Fibroblast of lung (primary cell): ENCODE measurements at places on chromosomes 1 and 21. TPM values are rescaled to one million over a fixed set of nuclear protein-coding genes. Genes with fewer than 3 reads are reported as not detected.
A peak's percentile ranks its signal among the peaks of the same experiment; 100 is the strongest.

GRCh38 chr1:214317300-214317699, 36.3 kb downstream of the SMYD2 start:
- no peak overlapping the region for H3K4me3 ChIP-seq
- DNase-seq, result no peak
- no peaks in the 10 kb centered on the region for H3K36me3 ChIP-seq
- H3K27me3 ChIP-seq, result no peaks in the 10 kb centered on the region

DNA sequence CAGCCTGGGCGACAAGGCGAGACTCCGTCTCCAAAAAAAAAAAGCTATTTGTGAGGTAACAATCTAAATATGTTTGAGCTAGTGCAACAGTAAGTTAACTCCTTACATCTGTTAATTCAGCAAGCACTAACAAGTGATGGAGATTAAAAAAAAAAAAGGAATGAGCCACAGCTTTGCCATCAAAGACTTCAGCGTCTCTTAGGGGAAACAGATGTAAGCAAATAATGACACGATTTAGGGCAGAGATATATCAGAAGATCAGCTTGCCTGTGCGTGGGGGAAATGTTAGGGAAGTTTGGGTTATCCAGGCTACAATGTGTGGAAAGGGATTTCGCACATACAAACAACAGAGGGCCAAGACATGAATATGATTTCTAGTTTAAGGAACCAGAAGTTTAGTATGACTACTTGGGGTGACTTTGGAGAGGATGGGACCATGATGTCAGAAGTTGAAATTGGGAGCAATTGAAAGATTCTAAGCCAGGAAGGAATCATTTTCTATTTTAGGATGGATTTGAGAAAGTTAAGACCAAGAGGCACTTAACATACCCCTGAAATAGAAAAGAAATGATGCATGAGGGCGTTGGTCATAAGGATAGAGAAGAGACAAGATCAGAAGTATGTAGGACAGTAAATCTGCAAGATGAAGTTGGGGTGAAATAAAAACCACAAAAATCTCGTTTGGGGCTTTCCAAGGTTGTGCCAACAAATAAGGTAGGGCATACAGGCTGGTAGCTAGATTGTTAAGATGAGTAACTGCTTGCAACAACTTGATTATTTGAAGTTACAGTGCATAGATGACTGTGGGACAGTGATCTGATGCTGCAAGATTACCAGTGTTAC, 2.4 kb upstream of the BRWD1 start:
- no peaks in the 10 kb centered on the region for H3K36me3 ChIP-seq
- no peak overlapping the region for H3K27ac ChIP-seq
- peaks cover 4% of the 10 kb centered on the region for H3K4me1 ChIP-seq
- no peaks in the 10 kb centered on the region for H3K27me3 ChIP-seq
- no peak overlapping the region for H3K4me3 ChIP-seq
- no peak for DNase-seq

DNA sequence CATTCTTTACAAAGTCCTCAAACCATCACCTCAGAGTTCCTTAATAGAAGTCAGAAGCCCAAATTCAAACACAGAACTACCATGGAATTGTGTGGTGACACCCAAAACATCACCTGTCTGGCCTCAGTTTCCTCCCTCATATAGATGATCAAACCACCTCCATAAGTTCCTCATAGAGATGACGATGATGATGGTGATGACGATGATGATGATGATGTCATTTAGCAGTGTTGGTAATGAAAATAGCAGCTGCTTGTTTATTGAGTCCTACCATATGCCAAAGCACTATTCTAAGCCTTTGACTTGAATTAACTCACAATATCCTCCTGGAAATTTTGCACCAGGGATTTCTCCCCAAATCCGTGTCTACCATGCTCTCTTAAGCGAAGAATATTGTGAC, 139.9 kb downstream of the PROX1 start:
- no peak overlapping the region for H3K4me3 ChIP-seq
- H3K36me3 ChIP-seq, result no peaks in the 10 kb centered on the region
- DNase-seq, result no peak
- no peaks in the 10 kb centered on the region for H3K27me3 ChIP-seq
- no peaks in the 10 kb centered on the region for H3K4me1 ChIP-seq

DNA sequence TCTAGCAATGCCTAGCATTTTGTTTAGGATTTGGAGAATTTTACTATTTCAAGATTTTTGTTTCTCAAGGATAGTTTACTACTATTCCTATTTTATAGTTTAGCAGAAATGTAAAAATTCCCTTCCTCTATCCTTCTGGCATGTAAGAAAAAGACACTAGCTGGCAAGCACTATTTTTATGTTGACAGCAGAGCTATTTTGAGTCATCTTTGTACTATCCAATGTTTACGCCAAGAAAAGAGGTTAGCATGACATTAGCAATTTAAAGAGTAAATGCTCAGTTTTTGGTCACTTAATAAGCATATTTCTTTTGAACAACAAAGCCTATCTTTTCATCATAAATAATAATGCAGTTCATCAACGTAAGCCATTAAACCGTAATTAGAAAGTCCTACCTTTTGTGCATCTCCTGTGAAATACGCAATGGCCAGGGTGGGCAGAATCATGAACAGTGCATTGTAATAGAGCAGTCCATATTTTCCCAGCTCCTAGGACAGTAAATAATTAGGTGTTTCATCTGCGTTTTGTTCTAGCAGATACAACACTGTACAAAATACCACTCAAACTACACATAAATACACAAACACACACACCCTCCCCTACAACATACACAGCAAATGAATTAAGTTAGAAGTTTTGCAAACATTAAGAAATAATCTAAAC, 12.0 kb downstream of the SLC35D1 start:
- peak; percentile 57 for DNase-seq
- no peak overlapping the region for H3K4me3 ChIP-seq
- H3K4me1 ChIP-seq, result peaks cover 3% of the 10 kb centered on the region
- H3K27ac ChIP-seq, result peak overlapping the region; percentile 5
- H3K36me3 ChIP-seq, result peaks cover 4% of the 10 kb centered on the region

DNA sequence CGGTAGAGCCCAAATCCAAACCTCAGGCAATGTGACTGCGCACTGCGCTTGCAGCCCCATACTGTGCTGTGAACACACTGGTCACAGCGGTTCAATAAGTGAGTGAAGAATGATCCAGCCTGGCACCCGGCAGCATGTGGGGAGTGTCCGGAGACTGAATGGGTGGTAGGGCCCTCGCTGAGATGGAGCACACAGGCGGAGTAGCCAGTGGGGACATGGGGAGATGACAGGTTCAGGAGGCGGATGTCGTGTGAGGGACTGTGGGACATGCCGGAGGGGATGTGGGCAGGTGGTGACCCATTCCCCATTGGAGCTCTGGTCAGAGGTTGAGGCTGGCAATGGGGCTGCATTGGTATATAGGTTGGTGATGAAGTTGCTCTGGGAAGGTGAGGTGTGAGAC, 5.6 kb downstream of the SRARP start:
- H3K27ac ChIP-seq, result no peak overlapping the region
- peaks cover 3% of the 10 kb centered on the region for H3K4me1 ChIP-seq
- H3K36me3 ChIP-seq, result no peaks in the 10 kb centered on the region
- no peak overlapping the region for H3K4me3 ChIP-seq
- no peaks in the 10 kb centered on the region for H3K27me3 ChIP-seq

Gene PTCH2
- 0.50 TPM in 1 of 2 replicates, not detected in the other for total RNA-seq

GRCh38 chr1:47415728-47416318, at the start of gene FOXE3:
TSS of gene FOXE3 (plus strand) at chr1:47416285. CDS start at chr1:47416316, 31 bp downstream.
- H3K36me3 ChIP-seq, result no peaks in the 10 kb centered on the region
- peaks cover 24% of the 10 kb centered on the region for H3K27me3 ChIP-seq
- no peak for DNase-seq
- H3K27ac ChIP-seq, result no peak within 1 kb of the TSS

DNA sequence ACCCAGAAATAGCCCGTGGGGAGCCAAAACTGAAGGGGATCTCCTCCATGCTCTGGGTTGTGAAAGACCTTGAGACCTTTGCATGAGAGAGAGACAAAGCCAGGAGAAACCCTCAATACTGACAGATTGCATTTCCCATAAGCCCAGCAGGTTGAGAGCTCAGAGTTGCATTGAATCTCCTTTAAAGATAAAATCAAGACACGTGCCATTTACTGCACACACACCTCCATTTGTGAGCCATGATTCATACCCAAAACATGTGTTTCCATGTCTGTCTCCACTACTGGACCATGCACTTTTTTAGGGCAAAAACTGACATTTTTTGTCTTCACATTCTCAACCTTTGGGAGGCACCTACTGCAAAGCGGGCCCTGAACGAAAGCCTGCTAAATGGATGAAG, 144.0 kb upstream of the NRIP1 start:
- no peak overlapping the region for H3K4me3 ChIP-seq
- no peaks in the 10 kb centered on the region for H3K27me3 ChIP-seq
- no peaks in the 10 kb centered on the region for H3K36me3 ChIP-seq
- H3K4me1 ChIP-seq, result no peaks in the 10 kb centered on the region

DNA sequence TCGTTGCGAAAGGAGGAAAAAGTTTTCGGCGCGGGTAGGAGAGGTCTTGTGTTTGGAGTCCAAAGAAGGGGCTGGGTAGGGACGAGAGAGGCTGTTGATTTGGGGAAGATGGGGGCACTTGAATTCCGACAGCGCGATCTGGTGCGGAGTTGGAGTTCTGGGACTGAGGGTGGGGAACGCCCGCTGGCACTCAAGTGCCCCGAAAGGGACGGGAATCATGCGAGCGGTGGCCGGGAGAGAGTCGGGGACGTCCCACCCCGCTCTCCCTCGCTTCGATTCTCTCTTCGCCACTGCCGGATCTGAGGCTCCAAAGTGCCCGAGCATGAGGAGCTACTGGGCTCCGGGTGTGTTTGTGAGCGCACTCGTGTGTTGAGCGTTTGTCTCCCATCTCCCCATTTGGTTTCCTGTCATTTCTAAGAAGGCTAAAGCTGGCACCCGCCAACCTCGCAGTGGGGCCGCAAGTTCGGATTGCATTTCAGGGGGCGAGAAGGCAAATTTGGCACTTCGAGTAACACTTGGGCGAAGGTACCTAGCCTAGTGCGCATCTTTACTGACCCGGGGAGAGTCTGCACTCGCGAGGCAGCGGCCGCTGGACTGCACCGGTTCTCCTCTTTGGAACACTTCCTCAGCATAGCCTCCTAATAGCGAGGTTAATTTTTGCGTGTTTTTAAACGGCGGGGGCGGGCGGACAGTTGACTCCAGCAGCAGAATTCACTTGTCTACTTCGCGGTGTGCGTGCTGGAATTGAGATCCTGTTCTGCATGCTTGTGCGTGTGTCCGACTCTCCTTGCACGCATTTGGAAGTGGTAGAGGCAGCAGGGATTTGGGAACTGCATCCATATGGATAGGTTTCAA, 1.2 kb downstream of the CHRM3 start:
- H3K36me3 ChIP-seq, result no peaks in the 10 kb centered on the region
- H3K4me3 ChIP-seq, result no peak overlapping the region
- DNase-seq, result no peak
- no peaks in the 10 kb centered on the region for H3K4me1 ChIP-seq
- H3K27me3 ChIP-seq, result no peaks in the 10 kb centered on the region

DNA sequence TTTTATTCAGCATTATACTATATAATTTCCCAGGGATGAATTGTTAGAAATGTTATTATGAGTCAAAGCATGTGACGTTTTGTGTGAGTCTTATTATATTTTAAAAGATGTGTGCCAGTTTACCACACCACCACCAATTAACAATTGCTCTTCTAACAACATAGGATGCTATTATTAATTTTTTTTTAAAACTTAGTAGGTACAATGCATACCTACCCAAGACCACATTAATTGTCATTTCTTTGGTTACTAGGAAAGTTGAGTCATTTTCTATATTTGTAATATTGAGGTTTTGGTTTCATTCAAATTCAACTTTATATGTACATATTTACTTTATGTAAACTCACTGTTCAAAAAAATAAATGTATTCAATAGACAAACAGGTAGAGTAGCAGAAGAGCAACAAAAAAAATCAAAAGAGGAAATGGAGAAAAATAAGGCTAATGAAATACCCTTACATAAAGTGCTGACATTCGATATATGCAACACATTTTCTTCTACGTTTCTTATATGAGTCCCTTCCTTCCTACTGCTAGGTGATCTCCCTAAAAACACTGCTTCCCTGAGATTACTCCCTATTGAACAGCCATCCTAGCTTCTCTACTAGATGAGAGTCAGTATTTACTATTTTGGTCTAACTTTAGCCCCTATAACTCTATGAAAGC, 9.6 kb downstream of the GCLM start:
- no peak overlapping the region for H3K4me3 ChIP-seq
- peaks cover 4% of the 10 kb centered on the region for H3K36me3 ChIP-seq
- no peaks in the 10 kb centered on the region for H3K4me1 ChIP-seq
- H3K27me3 ChIP-seq, result no peaks in the 10 kb centered on the region
- no peak overlapping the region for H3K27ac ChIP-seq

Gene PGLYRP4
- total RNA-seq, result not detected in 2 replicates

Gene CACNA1S
- not detected in 2 replicates for total RNA-seq

- no peak for DNase-seq
- H3K27ac ChIP-seq, result no peak overlapping the region
- peaks cover 2% of the 10 kb centered on the region for H3K36me3 ChIP-seq
- H3K4me3 ChIP-seq, result no peak overlapping the region
These were observed 17.3 kb upstream of the SERPINC1 start for GRCh38 chr1:173934440-173934839.

DNA sequence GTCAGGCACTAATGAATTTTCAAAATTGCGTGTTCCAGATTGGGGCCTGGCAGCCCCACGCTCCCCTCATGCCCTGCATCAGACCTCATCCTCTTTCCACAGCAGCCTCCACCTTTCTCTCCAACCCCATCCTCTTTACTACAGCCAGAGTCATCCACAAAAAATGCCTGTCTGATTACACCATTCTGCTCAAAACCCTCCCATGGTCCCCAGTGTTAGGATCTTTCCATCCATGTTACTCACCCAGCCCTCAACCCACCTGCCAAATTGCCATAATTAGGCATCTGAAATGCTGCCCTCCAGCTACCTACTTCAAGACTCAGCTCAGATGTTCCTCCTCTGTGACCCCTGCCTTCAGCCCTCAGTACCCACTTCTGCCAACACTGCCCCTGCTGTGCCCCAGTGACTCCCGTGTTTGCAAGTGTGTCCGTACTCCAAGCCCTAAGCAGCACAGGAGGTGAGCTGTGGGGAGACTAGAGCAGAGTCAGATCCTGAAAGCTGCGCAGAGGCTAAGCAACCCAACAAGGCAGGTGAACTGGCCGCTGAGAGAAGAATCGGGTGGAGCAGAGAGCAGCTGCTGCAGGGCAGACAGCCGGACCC, 715 bp upstream of the ARTN start:
- peak overlapping the region; percentile 23 for H3K27ac ChIP-seq
- H3K4me1 ChIP-seq, result peaks cover 9% of the 10 kb centered on the region
- DNase-seq, result peak; percentile 69
- H3K4me3 ChIP-seq, result peak overlapping the region; percentile 31
